ENCODE measurements at places on chromosomes 11 and 22.
A peak's percentile ranks its signal among the peaks of the same experiment; 100 is the strongest.

GRCh38 chr11:75158696-75159150 is 7.8 kb downstream of the SLCO2B1 start:
- no peak for DNase-seq

GRCh38 chr22:49040111-49040510 is 787.6 kb downstream of the BRD1 start:
- DNase-seq: no peak

DNA sequence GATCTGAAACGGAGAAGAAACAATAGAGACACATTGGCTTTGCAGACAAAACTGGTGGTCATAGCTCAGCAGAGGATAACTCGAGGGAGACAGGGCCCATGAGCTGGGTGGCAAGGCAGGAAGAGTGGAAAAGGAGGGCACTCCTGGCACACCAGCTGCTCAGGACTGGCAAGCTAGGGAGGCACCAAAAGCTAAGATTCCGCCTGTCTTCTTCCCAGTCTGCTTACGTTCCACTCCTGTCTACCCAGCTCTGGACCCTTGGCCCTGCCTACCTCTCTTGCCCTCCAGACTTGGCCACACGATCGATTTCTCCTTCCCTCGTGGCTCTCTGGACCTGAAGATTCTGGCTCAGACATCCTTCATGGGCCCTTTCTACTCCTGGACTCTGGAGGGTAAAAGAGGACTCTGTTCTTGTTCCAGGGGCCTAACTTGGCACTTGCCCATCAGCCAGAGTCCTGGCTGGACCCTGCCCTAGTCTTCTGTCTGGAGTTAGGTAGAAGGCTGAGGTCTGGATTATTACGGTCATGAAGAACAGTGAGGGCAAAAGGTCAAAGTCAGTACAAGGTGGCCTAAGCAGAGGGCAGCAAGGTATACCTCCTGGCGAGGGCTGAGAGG is 115.2 kb upstream of the PITPNB start:
- DNase-seq: no peak

DNA sequence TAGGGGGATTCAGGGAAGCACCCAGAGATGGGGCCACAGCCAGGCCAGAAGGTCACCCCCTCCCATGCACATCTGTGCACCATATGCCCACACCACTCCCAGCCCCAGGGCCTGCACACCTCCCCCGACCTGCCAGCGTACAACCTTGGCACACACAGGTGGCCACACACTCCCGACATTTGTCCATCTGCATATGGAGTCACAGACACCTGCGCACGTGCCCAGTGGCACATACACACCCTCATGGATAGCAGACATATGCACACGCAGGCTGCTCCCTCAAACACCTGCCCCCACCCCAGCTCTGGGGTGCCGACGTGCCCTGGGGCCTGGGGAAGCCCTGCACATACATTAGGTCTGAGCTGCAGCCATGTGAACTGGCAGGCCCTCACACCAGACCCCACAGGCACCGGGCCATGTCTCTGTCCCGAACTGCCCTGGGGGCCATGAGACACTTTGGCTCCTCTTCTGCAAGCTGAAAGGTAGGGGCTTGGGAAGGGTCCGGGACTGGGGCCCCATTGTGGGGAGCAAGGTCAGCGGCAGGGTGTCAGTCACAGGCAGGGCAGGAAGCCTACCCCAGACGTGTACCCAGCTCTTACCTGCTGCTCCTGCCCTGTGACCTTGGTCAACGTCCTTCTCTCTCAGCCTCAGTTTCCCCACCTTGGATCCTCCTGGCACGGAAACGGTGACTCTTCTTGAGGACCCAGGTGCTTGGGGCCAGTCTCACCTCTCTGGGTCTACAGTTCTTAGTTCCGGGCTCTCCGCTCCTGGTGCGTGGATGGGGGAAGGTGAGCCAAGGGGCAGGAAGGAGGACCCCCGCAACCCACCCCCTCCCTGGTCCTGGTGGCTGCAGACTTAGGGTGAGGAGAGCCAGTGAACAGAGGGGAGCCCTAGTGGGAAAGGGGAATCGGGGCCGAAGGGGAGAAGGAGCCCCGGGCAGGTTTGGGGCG is 579 bp upstream of the CABP7 start:
- DNase-seq: no peak

- DNase-seq: peak; percentile 97
Measured at GRCh38 chr11:86632499-86633269, 39.7 kb downstream of the ME3 start.

GRCh38 chr11:31500560-31500959 is 8.9 kb downstream of the IMMP1L start:
- no peak for DNase-seq

GRCh38 chr11:18384157-18384641 is 10.2 kb upstream of the LDHA start:
- peak; percentile 74 for DNase-seq

DNA sequence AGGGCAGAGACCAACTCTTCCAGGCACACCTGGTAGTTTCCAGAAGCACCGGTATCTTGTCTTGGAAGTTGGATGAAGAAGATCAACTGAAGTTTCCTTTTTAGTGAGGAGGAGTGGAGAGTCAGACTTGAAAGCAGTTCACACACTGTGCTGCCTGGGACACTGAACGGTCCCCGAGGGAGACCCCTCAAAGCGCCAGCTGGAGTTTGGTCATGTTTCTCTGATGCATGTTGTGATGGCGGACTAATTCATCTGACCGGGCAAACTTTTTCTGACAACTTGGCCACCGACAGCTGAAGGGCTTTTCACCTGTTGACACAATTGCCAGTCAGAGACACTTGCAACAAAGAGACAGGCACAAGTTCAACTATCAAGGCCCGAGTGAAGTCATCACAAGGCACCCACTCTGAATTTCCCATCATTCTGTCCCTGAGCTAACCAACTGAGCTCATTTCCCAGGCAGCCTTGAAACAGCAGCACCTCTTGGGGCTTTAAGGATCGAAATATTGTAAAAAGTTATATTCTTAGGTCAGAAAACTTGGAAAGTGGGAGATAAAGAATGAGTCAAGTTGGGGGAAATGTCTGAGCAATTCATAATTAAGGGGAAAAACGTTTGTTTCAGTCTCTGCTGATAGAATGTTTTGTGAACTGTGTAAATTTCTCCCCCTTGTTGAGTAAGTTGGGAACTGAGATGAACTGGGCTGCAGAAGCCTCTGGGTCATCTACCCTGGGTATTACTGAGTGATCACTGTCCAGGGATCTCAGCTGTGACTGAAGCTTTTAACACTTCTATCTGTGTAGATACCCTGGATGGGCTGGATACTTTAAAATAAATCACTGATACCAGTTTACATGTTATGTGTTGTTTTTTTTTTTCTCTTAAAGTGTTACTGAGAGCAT is 46.2 kb downstream of the WT1 start:
- no peak for DNase-seq

GRCh38 chr22:39239561-39240423 is 5.0 kb downstream of the PDGFB start:
- no peak for DNase-seq

DNA sequence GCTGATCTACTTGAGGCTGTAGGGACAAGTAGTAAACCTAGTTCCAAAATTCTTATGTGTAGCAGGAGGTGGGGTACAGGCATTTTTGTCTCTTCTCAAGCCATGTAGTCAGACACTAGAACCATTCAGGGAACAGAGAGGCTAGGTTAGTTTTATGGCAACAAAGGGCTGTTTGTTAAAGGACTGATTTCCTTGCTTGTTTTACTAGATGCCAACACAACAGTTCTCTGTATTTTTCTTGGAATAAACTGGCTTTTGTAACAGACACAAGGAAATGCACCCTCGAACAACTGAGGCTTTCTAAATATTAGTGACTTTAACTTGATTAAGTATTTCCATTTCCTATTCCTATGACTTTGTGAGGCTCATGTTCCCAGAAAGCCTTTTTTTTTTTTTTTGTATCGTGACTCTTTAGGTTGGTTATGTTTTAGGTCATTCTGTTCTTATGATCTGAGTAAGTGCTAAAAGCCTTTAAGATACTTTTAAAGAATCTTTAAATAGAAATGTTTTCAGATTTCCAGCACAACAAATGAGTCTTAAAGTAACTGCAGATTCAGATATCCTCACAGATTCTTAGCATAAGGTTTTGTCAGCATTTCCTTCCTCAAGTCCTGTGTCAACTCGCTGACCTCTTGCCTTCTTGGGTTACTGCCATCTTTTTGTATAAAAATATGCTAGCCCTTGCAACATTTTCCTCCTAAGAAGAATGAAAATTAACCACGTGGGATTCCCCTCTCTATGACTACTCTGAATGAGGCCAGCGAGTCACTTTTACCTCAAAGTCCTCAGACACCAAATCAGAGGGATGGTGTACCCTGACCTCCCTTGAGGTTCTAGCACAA is 92.5 kb downstream of the CCDC83 start:
- peak; percentile 90 for DNase-seq

DNA sequence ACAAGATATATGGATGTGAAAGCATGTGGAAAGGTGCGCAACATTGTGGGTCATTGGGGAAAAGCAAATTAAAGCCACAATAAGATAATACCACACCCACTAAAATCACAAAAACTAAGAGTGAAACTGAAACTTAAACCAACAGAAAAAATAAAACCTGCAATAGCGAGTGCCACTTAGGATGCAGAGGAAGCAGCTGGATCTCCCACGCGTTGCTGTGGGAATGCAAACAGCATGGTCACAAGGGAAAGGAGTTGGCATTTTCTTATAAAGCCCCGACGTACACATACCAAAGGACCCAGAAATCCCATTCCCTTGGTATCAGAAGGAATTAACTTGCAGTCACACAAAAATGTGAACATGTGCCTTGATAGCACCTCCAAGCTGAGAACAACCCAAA is 712.0 kb downstream of the TBC1D22A start:
- no peak for DNase-seq

GRCh38 chr22:46984751-46985506 is 222.5 kb downstream of the TBC1D22A start:
- peak; percentile 67 for DNase-seq

GRCh38 chr11:120546312-120547205 is 35.0 kb downstream of the GRIK4 start:
- DNase-seq: peak; percentile 86

GRCh38 chr22:36111316-36111715 is 49.2 kb downstream of the APOL3 start:
- no peak for DNase-seq

GRCh38 chr11:65953471-65953870 is 8.1 kb upstream of the SART1 start:
- no peak for DNase-seq

DNA sequence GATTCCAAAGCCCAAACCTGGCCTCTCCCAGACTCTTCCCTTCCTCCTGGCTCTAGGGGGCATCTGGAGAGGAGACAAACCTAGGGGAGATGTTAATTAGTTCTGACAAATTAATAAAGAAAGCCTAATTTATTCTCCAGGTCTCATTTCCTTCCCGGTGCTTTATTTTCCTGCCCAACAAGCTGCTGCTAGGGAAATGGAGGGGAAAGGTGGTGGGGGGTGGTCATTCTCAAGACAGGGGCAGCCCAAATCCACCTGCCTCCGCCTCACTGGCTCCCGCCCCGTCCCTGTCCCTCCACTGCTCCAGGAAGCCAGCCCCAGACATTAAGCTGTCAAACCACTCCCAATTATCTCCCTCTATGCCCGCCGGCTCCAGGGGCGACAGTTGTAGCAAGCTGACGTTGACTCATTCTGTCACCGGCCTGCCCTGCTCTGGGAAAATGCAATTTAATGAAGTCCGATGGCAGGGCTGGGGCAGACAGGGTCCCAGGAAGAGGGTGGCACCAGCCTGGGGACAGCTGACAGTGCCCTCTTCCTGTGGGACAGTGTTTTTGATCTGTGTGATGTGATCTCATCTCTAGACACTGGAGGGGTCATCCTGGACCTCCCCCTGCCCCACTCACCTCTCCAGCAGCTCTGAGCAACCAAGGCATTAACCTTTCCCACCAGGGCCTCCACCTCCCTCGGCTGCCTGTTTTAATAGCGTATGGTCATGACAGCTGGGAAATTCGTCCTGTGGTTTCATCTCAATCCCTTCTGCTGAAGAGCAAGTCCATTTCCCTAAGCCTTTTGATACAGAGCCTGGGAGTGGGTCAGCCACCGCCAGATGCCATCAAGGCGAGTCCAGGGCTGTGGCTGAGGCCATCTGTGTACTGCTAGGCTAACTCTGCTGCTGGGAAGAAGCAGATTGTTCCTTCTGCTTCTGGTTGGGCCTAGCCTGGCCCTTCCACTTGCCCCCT is 27.1 kb downstream of the NECTIN1 start:
- DNase-seq: no peak

DNA sequence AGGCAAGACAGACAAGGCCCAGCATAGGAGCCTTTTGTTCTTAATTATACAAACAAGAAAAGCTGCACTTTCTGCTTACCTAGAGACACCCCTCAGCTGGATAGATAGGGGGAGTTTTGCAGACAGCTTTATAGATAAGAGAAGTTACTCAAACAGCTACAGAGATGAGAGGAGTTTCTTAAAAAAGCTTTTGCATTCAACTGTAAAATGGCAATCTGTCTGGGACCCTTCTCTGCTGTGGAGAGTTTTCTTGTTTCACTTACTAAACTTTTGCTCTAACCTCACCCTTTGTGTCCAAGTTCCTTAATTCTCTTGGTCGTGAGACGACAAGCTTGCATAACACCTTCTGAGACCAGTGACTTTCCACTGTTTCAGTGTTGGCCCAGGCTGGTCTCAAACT is 103.8 kb upstream of the CHORDC1 start:
- no peak for DNase-seq

- DNase-seq: no peak
Measured at GRCh38 chr22:45865561-45866125, 111.3 kb downstream of the WNT7B start.

DNA sequence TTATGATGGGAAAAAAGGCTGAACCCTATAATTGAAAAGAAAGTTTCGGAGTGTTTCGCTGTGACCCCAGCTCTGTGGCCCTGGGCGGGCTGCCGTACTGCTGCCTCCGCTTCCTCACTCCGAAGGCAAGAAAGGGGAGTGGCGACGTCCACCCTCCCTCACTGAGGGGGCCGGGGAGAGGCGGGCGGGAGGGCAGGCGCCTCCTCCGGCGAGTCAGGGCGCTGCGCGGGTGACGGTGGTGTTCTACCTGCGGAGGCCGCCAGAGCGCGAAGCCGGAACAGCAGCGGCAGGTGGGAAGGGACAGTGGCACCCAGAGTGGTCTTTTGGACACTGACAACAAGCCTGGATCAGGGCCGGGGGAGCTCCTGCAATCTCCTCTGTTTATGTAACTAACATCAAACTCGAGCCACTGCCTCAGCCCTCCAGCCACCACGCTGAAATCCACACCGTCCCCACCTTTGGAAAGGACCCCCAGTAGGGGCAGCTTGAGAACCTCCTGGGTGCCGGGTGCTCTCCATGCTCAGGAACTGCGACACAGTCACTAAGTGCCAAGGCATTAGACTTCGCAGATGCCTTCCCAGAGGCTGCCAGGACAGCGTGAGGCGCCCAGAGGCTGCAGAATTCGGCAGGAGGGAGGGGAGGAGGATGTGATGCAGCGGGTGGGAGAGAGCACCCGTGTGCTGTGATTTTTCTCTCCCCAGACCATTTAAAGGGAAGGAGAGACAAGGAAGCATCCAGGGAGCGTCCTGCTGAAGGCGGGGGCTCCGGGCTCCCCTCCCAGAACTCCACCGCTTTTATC is 25.5 kb downstream of the BID start:
- no peak for DNase-seq

- no peak for DNase-seq
Measured at GRCh38 chr11:117824571-117825537, at the start of gene FXYD2. FXYD2 (minus strand) TSS chr11:117824744; CDS start chr11:117824678, 66 bp downstream.

All from HS-5 (cell line).